Activated T-helper 1 cell treated with Interleukin-2 at 50 U/mL for 16 hours (primary cell): ENCODE measurements at places on chromosomes 2 and 18.

DNA sequence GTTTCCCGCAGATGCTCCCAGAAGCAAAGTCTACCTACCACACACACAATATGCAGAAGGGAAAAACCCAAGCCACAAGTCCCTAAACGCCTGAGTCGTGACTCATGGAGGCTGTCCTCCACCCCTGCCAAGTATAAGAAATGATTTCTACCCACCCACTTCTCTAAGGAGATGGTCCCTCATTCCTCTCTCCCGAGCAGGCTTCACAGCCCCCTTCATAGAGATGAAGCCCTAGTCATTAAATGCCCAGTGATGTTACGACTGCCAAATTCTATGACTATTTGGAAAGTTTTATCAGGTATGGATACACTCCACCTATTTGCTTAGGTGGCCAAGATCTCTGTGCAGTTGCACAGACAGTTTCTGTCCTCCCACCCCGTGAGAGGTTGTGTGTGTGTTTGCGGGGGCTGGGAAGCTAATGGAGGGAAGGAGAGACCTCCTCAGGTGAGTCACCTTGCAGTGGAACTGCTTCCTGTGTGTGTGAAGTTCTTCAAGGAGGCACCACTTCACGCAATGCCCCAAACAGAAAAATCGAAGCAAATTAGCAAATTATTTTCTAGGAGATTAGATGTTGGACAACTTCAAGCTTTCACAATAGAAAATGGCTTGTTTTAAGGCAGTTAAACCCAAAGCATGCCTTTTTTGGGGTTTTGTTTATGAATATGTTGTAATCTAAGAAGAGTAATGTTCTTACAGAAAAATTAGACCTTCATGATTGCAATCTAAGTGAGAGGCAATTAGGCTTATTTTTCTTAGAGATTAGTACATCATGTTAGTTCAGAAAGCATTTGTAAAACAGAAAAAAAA lies 175.2 kb downstream of the TGIF1 start:
- DNase-seq: peak; percentile 22

- no peak for DNase-seq
Observed at GRCh38 chr18:35778850-35779627, 193.4 kb upstream of the RMP24 start.

DNA sequence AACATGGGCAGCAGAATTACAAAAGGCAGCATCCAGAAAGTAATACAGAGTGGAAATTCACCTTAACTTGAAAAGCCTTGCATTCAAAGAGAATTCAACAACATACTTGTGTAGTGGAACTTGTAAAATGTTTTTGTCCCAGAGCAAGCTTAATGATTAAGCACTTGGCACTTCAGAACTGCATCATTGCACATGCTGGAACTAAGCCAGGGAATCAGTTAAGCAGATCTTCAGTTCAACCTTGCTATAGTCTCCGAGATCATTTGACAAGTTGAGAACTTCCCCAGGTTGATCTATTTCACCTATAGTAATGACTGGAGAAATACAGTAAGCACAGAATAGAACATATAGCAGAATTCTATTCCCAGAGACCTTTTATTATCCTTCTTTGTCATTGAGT lies 1337.2 kb upstream of the NXPH2 start:
- DNase-seq: no peak

- DNase-seq: no peak
Observed at GRCh38 chr18:65227970-65228369, 522.8 kb upstream of the CDH7 start.

- no peak for DNase-seq
Observed at GRCh38 chr2:180161415-180161814, 154.3 kb upstream of the CWC22 start.

GRCh38 chr2:2767837-2768236 lies 436.8 kb upstream of the MYT1L start:
- no peak for DNase-seq

GRCh38 chr2:177832611-177833433 lies 239.8 kb downstream of the PDE11A start:
- no peak for DNase-seq

- DNase-seq: no peak
Observed at GRCh38 chr18:46315161-46315560, 211.0 kb downstream of the HAUS1 start.

- DNase-seq: no peak
Observed at GRCh38 chr18:45175511-45175910, 439.8 kb upstream of the SLC14A2 start.

DNA sequence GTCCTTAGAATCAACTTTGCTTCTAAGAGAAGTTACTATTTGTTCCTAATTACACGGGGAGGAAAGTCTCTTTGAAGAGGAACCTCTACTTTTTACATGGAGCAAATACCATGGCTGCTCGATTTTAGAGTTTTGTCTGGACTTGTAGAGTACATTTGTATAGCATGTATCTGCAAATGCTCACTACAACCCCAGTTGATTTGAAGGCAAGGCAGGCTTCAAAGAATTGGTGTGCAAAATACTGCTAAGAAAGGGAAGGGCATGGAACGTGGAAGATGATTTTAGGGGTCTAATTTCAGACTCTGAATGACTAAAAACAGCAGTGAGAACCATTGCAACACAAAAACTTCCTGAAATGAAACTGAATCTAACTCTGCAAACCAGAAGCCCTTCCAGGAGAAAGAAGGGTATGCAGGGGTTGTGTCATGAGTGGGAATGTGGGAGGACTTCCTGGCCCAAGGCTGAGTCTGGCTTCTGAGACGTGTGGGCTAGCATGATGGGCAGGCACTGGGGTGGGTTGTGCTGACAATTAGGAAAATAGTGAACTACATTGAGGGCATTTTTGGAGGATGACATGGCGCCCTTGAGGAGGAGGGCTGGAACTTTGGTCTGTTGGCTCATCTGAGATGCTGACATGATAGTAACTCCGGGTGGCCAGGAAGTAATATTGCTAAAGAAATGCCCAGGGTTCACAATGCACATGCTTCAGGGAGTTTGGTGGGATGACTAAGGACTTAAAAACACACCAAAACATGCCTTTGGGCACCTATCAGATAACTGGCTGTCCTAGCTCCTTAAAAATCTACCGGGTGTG lies 18.9 kb upstream of the IL1R2 start:
- no peak for DNase-seq

DNA sequence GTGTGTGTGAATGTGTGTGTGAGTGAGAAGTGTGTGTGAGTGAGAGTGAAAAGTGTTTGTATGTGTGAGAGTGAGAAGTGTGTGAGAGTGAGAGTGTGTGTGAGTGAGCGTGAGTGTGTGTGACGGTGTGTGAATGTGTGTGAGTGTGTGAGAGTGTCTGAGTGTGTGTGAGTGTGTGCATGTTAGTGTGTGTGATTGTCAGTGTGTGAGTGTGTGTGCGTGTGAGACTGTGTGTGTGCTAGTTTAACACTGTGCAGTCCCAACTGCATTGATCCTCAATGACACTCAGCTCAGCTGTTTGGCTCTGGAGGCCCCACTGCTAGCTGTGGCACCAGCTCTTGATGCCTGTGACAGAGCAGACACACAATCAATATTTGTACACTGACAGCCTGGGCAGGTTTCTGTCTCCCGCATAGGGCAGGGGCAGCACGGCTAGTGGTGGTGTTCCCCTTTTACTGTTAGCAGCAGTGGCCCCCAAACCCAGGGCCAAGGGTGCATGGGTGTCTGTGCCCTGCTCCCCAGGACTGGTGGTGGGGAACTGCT lies 135.0 kb downstream of the INHBB start:
- no peak for DNase-seq

- DNase-seq: no peak
Observed at GRCh38 chr2:116585669-116586327, 1228.7 kb upstream of the DDX18 start.

GRCh38 chr2:58664523-58665151 lies 423.5 kb upstream of the FANCL start:
- DNase-seq: no peak

DNA sequence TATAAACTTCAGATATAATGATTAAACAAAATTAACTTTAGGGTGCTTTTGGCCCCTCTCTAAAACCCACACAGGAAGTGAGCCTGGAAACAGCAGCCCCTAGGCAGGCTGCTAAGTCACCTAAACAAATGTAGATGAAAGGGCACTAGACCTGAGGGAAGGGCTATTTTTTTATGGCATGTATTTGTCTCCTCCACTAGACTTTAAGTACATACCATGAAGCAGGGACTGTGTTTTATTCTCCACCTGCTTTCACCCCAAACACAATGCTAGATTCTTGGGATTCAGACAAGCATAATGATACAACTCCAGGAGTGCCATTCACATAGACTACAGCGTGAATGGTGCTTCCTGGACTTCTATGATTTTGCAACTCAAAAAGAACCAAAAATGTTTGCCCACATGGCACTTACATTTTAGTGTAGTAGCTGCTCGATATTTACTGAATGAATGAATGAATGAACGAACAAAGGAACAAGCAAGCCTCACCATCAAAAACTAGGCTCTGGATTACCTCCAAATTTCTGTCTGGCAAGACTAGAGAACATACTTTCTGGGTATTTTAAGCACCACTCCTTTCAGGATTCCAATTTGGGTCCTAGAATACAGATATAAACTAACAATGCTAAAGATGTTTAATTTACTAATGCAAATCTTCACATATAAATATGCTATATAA lies 10.1 kb downstream of the ATAD2B start:
- DNase-seq: no peak

DNA sequence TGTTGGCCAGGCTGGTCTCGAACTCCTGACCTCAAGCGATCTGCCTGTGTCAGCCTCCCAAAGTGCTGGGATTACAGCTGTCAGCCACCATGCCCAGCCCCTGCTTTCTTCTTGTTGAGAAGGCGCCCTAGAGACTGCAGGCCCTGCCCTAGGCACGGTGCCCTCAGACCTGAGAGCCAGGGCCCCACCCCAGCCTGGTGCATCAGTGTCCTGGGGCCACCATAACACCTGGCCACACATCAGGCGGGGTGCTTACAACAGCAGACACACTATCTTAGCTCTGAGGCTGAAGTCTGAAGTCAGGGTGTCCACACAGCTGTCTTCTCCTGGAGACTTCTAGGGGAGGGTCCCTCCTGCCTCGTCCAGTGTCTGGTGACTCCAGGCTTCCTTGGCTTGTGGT lies 120.6 kb downstream of the NDUFA10 start:
- DNase-seq: no peak

GRCh38 chr2:215839816-215840215 lies 173.5 kb downstream of the MREG start:
- no peak for DNase-seq

DNA sequence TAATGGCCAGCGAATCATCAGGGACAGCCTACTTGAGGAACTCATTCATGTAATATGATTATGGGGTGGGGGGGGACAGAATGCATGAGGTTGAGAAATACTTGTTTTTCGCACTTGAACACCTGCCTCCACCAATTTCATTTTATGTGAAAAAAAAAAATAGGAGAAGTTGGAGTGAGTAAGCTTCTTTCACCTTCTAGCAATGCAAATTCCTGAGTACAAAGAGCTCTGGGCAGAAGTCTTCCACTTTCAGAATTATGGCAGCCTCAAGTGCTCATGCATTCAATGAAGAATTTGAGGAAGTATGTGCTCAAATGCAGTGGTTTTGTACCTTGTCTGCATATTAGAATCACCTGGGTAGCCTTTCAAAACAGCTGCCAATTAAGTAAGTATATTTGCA lies 40.1 kb upstream of the GPD2 start:
- no peak for DNase-seq
